Activated CD4-positive, alpha-beta T cell treated with anti-CD3 and anti-CD28 coated beads, Interleukin-2, amount 50 U/mL, for 16 hours (primary cell): ENCODE measurements at places on chromosomes 2 and 18.

- DNase-seq: no peak
Measured at GRCh38 chr2:60979231-60979630, 38.3 kb upstream of the PEX13 start.

- no peak for DNase-seq
Measured at GRCh38 chr18:22176420-22177326, 7.3 kb downstream of the GATA6 start.

GRCh38 chr2:57973621-57974186, 72.9 kb upstream of the VRK2 start:
- no peak for DNase-seq

- no peak for DNase-seq
Measured at GRCh38 chr2:121039679-121040078, 245.3 kb downstream of the TFCP2L1 start.

GRCh38 chr2:40471866-40472265, 20.0 kb upstream of the SLC8A1 start:
- DNase-seq: no peak

DNA sequence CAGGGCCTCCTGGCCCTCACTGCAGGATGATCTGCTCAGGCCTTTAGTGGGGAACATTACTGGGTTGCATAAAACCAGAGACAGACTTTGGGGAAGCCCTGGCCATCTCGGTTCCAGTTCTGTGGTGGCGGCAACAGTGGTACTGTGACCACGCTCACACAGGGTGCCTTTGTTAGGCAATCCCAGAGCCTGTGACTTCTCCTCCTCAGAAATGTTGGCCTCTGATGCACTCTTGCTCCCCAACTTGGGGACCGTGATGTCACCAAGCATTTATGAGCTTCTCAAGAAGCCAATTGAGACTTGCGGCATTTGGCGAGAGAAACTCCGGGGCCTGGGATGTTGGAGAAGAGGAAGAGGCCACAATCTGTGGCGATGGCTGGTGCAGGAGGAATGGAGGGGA, 80.9 kb upstream of the PKDCC start:
- no peak for DNase-seq

DNA sequence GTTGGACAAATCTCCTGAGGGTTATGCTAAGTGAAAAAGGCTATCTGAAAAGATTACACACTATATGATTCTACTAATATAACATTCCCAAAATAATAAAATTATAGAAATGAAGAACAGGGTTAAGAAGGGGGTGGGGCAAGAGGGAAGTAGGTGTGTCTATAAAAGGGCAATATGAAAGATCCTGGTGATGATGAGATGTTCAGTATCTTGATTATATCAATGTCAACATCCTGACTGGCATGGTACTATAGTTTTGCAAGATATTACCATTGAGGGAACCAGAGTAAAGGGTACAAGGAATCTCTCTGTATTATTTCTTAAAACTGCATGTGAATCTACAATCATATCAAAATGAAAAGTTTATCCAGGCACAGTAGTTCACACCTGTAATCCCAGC, 16.7 kb downstream of the CFAP53 start:
- DNase-seq: no peak

DNA sequence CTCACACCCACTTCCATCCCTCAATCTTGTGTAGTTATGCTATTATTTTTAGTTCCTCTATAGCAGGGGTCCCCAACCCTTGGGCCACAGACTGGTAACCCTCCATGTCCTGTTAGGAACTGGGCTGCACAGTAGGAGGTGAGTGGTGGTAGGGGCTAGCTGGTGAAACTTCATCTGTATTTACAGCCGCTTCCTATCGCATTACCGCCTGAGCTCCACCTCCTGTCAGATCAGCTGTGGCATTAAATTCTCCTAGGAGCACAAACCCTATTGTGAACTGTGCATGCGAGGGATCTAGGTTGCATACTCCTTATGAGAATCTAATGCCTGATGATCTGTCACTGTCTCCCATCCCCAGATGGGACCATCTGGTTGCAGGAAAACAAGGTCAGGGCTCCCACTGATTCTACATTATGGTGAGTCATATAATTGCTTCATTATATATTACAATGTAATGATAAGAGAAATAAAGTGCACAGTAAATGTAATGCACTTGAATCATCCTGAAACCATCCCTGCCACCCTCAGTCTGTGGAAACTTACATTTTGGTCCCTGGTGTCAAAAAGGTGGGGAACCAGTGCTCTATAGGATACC, 1.6 kb upstream of the RAB11FIP5 start:
- DNase-seq: no peak

DNA sequence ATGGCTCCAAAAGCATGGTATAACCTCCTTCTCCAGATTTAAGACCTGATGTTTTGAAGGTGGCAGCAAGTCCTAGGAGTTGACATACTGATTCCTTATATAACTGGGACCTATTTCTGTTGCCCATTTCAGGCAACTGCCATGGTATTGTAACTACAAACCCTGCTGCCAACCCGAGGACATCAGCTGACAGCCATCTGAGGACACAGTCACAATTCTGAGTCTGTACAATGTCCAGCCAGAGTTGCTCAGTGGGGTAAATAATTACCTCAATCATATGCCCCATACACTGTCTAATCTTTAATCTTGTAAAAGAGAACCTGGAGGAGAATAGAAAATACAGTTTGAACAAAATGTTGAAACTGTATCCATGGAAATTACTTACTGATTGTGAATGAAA, 8.7 kb upstream of the GAREM2 start:
- no peak for DNase-seq

DNA sequence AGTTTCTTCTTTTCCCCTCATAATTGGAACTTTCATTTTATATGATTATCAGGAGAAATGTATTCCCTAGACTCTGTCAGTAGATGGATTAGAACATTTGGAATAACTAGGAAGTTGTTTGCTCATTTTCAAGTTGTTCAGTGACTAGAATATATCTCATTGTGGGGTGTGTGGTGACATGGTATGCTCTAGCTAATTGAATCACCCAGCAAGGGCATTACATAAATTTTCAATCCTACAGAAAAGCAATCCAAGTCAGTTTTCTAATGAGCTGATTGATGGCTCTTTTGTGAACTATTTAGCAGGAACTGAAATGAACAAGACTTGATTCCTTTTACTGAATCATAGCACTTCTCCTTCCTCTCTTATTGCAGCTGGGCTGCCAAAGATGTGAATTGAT, 461.4 kb downstream of the TGIF1 start:
- no peak for DNase-seq

DNA sequence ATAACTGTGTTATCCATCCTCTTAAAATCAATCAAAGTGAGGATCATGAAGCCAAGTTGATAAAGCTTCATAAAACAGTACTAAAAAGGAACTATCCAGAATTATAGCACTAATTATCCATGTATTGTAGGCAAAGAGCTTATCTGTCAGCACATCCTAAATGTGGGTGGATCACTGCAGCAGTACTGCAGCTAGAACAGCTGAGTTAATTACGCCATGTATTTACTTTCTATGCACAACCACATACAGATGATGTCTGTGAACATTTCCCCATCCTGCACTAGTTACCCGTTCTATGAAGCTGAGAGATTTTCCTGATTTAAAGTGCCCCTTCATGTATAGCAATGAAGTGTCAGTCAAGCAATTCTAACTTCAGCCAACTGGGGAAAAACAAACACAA, 96.6 kb downstream of the RAPH1 start:
- no peak for DNase-seq

GRCh38 chr2:47422560-47422959, 19.6 kb downstream of the MSH2 start:
- no peak for DNase-seq

DNA sequence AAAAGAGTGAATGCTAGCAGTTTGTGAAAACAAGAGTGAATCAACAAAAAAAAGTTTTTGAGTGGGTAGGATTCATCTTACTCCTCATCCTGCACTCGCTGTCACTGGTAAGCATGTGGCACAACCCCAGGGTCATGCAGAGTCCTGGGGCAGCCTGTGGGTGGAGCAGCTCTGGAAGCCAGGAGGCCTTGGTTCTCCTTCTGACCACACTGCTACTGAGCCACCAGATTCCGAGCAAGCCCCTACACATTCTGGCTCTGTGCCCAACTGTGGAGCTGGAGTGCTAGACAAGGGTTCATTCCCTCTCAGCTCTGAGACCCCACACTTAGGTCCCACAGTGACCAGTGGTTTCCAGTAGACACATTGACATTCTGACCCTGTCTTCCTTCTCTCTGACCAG, 670.6 kb downstream of the BCL11A start:
- no peak for DNase-seq

DNA sequence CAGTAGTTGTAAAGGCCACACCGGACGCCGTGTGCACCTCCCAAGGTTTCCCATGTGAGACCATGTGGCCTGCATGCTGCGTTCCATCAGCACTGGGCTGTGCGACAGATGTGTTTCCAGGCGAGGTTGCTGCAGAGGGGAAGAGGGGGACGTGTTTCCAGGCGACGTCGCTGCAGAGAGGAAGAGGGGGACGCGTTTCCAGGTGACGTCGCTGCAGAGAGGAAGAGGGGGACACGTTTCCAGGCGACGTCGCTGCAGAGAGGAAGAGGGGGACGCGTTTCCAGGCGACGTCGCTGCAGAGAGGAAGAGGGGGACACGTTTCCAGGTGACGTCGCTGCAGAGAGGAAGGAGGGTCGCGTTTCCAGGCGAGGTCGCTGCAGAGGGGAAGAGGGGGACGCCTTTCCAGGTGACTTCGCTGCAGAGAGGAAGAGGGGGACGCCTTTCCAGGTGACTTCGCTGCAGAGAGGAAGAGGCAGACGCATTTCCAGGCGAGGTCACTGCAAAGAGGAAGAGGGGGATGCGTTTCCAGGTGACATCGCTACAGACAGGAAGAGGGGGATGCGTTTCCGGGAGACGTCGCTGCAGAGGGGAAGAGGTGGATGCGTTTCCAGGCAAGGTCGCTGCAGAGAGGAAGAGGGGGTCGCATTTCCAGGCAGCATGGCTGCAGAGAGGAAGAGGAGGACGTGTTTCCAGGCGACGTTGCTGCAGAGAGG, 24.5 kb downstream of the NFATC1 start:
- no peak for DNase-seq

DNA sequence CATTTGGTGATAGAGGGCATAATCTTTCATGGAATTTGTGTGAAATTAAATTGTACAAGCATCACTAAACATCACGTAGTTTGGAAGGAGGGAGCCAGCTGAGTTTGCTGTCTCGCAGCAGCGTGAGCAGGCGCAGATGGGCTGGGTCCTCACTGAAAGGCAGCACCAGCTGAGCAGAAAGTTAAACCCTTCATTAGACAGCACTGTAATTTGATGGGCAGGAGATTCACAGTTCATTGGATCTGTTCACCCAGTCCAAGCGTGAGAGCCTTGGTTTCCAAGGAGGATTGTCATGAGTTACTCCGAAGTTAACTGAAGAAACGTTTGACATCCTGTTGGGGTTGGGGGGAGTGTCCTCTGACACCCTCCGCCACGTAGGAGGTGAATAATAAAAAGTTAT, 89.8 kb upstream of the NFATC1 start:
- no peak for DNase-seq

DNA sequence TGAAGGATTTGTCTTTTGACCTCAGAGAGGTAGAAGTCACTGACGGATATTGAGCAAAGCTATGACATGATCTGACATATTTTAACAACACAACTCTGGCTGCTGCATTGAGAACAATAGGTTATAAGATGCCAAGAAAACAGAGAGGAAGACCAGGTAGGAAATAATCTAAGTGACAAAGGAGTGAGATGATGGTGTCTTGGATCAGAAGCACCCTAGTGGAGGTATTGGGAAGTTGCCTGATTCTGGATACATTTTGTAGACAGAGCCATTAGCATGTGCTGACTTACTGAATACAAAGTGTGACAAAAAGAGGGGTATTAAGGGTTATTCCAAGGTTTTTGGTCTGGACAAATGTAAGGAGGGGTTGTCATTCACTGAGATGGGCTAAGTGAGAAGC, 1438.1 kb downstream of the DPP10 start:
- DNase-seq: no peak

GRCh38 chr2:21819454-21819853, 695.7 kb downstream of the TDRD15 start:
- DNase-seq: no peak

GRCh38 chr2:143532061-143532460, 402.8 kb downstream of the ARHGAP15 start:
- no peak for DNase-seq

- DNase-seq: no peak
Measured at GRCh38 chr2:1591461-1591770, 152.9 kb downstream of the PXDN start.

DNA sequence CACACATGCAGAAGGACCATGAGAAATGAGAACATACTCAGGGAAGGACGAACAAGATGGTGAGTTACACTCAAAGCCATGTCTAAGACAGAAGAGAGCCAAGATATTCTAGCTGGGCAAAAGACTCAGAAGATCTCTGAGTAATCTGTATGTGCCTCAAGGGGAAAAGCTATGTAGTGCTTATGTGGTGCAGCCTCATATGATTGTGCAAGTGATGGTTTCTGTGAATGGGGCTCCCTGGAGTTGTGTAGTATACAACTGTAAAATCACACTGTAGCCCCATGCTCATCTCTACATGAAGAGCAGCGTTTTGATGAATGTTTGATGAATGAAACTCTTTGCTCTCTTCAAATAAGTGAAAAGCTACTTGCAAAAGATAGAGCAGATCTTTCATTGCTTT, 57.5 kb downstream of the OSR1 start:
- DNase-seq: no peak

GRCh38 chr18:40055262-40055661, 1899.8 kb upstream of the PIK3C3 start:
- DNase-seq: no peak

GRCh38 chr2:68813596-68813995, 57.6 kb downstream of the BMP10 start:
- DNase-seq: no peak

- no peak for DNase-seq
Measured at GRCh38 chr2:178426388-178426787, 24.6 kb downstream of the PRKRA start.

GRCh38 chr18:56748698-56749268, 97.6 kb downstream of the WDR7 start:
- peak; percentile 14 for DNase-seq

- DNase-seq: no peak
Measured at GRCh38 chr2:203185864-203186263, 53.0 kb upstream of the CYP20A1 start.

DNA sequence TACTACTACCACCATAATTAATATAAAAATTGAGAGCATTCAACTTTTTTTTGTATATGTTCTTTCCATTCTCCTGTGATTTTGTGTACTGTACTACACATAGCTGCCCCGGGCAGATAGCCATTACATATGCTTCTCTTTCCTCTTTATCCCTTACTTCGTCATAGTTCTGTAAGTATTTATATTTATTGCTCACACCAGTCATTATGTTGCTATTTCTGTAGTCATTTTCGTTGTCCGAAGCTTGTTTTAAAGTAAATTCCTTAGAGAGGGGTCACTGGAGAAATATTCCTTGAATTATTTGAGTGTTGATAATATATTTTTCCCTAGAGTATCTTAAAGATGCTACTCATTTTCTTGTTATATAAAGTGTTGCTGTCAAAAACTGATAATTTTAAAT, 144.0 kb downstream of the CLIP4 start:
- DNase-seq: no peak
